Ovary (tissue), 10 donors: ENCODE measurements at places on chromosomes 12 and 14.

DNA sequence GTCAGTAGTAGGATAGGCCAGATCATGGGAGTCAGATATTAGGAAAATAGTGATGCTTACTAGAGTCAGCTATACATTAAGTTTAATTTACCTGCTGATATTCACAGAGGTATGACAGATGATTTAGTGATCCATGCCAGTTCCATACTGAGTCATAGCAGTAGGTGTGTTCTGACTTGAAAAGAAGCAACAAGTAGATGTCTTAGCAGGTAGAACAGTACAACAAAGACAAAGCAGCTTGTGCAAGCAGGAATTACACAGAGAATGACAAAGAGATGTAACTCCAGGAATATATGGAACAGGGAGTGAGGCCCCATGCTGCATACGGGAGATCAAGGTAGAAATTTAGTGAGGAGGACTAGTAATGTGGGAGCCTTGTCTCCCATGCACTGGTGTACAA is 556.9 kb downstream of the SLC16A7 start:
- no peak for DNase-seq

DNA sequence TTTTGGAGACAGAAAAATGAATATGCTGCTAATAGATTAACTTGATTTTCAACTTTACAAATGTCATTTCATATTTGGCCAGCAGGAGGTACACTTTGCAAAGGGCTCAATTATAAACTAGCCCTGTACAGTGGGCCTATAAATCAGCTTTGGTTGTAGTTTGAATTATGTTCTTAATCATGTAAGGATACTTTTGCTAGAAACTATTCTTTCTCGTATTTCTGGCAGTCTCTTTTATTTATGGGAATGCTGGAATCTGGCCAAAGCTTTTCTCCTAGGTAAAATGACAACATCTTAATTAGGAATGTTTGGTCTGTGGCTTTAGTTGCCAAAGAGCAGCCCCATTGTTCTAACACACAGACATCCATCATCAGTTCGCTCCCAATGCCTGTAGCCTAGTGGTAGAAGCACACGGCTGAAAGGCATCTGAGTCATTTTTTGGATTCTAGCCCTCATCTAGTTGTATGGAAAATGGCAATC is 1322.3 kb upstream of the SEL1L start:
- no peak for DNase-seq

DNA sequence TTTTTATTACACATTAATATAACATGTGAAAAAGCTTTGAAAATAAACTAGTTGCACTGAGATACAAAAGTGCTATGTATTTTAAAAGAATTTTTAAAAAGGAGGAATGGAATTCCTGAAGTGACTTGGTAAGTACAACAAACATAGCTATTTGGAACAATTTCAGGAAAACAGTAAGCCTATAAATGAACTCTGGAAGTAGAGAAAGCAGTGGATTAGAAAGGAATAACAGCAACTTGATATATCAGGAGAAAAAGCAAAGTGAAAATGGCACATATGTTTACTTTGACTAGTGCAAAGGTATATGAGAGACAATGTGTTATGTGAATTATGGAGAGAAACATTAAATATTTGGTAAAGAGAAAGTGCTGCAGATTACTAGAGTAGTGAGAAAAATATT is 811.7 kb downstream of the C12orf50 start:
- no peak for DNase-seq

DNA sequence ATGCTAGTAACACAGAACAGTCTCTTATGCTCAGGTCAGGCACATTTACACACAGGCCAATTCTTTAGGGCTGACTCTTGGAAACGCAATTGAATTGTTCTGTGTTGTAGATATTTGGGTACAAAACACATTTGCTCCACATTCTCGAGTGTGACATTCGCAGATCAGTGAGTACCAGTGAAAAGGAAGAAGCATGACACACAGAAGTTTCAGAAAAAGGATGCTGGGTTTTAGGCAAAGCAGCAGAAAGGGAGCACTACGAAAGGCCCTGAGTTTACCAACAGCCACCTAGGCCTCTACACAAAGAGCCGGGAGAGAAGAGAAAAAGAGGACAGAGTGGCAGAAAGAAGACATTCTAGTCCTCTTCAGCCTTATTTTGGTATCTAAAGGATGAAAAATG is 254.4 kb upstream of the BTG1 start:
- no peak for DNase-seq

DNA sequence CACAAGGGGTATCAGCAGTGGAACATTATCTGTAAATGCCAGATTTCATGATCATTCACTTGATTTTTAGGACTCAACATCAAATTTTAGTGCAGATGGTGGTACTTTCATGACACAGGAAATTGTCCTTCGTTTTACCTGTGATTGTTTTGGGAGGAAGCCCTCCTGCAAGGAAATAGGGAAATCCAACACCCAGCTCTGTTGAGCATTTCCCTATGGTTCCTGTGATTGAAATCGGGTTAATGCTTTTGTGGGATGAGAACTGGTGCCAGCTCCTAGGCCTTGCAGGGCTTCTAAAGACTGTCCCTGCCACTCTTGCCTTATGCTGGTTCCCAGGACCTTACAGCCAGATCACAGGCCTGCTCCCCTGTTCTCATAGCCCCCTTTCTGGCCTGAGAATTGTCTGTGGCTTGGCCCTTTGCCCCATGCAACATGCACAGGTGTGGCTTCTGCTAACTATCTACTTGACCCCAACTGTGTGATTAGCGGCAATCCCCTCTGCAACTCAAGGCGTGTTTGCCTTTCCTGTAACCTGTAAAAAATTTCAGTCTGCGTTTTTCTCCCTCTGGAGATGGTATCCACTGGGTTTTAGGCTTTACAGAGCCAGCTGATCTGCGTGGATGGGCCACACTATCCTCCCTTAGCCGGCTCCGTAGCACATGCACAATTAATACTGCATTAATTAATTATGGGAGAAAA is 112.5 kb downstream of the ETV6 start:
- DNase-seq: no peak

- no peak for DNase-seq
These were observed 61.6 kb downstream of the SERPINA3 start for GRCh38 chr14:94673781-94674231.

GRCh38 chr12:6697584-6698351 is 2.8 kb downstream of the PIANP start:
- DNase-seq: no peak

DNA sequence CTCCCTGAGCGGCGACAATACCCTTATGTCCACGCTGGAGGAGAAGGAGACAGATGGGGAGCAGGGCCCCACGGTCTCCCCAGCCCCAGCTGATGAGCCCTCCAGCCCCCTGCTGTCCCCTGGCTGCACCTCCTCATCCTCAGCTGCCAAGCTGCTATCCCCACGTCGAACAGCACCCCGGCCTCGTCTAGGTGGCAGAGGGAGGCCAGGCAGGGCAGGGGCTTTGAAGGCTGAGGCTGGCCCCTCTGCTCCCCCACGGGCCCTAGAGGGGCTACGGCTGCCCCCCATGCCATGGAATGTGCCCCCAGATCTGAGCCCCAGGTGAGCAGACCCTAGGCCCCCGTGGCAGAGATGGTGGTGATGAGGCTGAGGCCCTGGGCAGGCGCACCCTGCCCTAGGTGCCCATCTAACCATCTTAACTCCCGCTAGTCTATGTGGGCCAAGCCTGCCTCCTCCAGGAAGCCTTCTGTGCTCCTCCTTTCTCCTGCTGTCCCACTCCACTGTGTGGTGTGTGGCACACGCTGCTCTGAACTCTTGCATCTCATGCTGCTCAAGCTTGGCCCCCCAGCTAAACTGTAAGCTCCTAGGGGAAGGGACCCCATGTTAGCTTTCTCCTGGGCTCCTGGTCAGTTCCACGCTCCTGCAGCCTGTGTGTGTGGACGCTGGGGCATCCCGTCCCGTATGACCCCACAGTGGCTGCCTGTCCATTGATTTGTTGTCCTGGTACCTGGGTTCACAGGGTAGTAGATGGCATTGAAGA is 12.1 kb downstream of the MCRS1 start:
- no peak for DNase-seq
